Right atrium auricular region (tissue), 2 donors: ENCODE measurements at places on chromosomes 1 and 21.

- no peaks in the 10 kb centered on the region for H3K36me3 ChIP-seq
- H3K4me3 ChIP-seq = no peak overlapping the region
- no peaks in the 10 kb centered on the region for H3K27me3 ChIP-seq
- DNase-seq = no peak
Measured at GRCh38 chr1:161502641-161503393, 2.4 kb upstream of the FCGR2A start.

- peaks cover 34% of the 10 kb centered on the region for H3K4me1 ChIP-seq
- no peak for DNase-seq
- H3K27me3 ChIP-seq = no peaks in the 10 kb centered on the region
Measured at GRCh38 chr1:27507960-27508665, 18.1 kb upstream of the WASF2 start.

DNA sequence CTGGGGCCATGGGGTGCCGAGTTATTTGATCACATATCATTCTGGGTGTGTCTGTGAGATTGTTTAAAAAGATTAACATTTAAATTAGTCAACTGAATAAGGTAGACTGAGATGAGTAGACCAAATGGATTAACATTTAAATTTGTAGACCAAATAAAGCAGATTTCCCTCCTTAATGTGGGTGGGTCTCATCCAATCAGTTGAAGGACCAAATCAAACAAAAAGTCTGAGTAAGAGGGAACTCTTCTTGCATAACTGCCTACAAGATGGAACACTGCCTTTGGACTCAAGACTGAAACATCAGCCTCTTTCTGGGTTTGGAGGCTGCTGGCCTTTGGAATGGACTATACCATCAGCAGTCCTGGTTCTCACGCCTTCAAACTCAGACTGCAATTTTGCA lies 17.0 kb upstream of the SNX7 start:
- H3K4me3 ChIP-seq = no peak overlapping the region
- no peaks in the 10 kb centered on the region for H3K36me3 ChIP-seq
- H3K27me3 ChIP-seq = no peaks in the 10 kb centered on the region
- H3K4me1 ChIP-seq = no peaks in the 10 kb centered on the region
- no peak for DNase-seq
- no peak overlapping the region for H3K27ac ChIP-seq

DNA sequence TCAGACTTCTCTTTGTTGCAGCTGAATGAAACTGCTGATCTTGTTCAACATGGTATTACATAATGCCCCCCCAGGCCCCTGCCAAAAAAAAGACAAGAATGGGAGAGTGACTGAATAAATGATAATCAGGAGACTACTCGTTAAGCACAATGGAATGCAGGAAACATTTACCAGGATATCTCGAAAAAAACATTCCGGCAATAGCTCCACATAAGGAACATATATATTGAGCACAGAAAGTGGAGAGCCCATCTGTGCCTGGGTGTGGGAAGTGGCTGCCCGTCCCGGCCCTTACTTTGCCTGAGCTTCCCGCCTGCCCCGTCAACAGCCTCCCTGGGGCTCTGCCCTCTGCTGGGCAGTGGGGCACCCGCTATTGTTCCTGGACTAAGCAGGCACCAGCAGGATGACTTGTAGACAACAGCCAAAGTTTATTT lies 13.3 kb downstream of the TRIM11 start:
- DNase-seq = no peak
- peaks cover 24% of the 10 kb centered on the region for H3K36me3 ChIP-seq
- no peak overlapping the region for H3K27ac ChIP-seq
- no peak overlapping the region for H3K4me3 ChIP-seq

GRCh38 chr1:235411489-235412486 lies 44.6 kb downstream of the TBCE start:
- peaks cover 11% of the 10 kb centered on the region for H3K4me1 ChIP-seq
- no peak for DNase-seq
- H3K4me3 ChIP-seq = no peak overlapping the region
- H3K27ac ChIP-seq = no peak overlapping the region
- no peaks in the 10 kb centered on the region for H3K27me3 ChIP-seq

DNA sequence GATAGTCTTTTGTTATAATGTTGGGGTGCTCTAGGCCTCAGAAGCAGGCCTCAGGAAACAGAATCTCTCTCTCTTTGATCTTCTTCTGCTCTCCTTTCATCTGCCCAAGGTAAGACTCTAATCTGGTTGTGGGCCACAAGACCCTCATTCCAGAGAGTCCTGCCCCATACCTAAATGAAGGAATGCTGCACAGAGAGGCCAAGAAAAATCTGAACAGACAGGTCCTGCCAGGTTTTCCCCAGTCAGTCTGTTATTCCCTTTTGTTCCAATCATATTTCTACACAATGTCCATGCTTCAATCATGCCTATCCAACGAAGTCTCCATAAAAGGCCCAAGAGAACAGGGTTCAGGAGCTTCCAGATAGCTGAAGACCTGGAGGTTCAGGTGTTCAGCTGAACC lies 7.0 kb upstream of the CFAP45 start:
- H3K4me3 ChIP-seq = no peak overlapping the region
- H3K27me3 ChIP-seq = no peaks in the 10 kb centered on the region
- no peak for DNase-seq
